Fibroblast of skin of right biceps (primary cell): ENCODE measurements at places on chromosomes 6 and 20.

- DNase-seq: no peak
Observed at GRCh38 chr20:40959325-40960092, 69.1 kb upstream of the TOP1 start.

DNA sequence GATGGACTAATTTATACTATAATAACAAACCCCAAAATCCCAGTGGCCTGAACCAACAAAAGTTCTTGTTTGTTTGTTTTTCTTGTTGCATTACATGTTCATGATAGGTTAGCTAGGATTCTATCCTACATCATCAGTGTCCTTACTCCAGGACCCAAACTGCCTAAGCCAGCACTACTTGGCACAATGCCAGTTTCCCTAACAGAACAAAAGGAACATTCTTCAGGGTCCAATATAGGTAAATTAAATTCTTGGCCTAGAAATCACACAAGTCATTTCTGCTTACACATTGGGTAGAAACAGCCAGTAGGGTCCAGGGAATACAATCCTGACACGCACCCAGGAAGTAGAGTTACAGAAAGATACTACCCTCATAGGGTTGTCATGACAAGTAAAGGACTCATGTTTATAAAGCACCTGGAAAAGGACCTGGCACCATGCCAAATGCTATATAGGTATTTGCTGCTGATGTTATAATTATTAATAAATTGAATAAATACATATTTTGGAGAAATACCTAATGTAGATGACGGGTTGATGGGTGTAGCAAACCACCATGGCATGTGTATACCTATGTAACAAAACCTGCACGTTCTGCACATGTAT, 38.8 kb downstream of the RCAN2 start:
- no peak for DNase-seq

- DNase-seq: no peak
Observed at GRCh38 chr20:31915491-31916280, 36.2 kb downstream of the PDRG1 start.

DNA sequence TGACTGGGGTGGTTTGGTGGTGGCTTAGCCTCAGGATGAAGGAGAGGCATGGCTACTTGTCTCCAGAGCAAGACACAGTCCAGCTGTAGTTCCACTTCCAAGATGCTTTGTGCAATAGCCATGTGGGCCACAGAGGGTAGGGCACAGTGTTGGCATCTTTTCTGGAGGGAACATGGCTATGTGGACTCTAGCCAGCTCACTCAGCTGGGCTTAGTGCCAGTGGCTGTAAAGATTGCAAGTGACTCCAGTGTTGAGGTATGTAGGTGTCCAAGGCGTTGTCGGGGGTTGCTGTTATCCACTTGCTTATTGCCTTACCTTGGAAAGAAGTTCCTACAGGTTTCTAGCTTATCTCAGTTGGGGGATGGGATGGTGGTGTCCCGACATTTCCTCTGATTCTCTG, 233.4 kb downstream of the CD109 start:
- peak; percentile 32 for DNase-seq

DNA sequence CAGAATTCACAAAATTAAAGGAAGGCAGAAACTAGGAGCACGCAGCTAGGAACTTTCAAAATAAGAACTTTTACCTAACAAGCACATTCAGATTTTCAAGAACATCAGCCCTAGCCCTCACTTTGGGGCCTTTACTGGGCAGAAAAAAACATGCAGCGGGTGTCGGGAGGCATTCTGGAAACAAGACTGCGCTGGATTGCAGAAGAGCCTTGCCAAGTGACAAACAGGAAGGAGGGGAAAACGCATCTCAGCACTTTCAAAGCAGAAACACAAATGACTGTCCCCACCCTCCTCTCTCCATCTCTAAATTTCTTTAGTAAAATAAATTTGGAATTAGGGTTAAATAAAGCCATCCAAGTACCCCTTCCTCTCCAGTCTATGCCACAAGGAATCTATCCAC, 74.6 kb upstream of the RREB1 start:
- no peak for DNase-seq
